ENCODE measurements at places on chromosomes 3 and 15. TPM values are rescaled to one million over a fixed set of nuclear protein-coding genes. Genes with fewer than 3 reads are reported as not detected.
A peak's percentile ranks its signal among the peaks of the same experiment; 100 is the strongest.

DNA sequence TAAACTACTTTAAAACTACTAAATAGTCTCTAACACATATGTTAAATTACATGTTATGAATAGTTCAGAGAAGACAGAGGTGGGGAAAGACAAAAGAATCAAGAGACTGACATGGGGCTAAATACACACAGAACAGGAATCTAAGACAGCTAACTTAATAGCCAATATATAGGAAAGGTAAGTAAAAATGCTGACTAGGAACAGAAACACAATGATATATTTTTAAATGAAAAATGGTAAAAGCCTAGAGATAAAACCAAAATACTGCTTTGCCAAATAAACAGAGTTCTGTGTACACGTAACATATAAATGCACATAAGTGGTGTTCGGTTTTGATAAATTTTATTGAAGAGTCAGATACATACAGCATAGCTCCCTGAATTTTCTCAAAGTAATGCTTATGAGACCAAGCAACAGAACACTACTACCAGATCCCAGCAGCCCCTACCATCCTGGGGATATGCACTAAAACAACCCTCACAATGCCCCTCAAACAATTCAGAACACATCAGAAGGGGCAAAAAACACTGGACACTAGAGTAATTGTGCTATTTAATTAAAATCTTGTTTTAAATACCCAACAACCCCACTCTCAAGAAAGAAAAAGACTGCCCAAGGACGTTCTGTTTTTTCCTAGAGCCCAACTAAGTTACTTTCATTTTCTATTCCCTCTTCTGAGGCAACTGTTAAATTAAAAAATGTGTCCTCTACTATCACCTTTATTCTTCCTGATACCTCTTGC lies 121.1 kb downstream of the ADAM10 start:
- peaks cover 16% of the 10 kb centered on the region for H3K4me1 ChIP-seq
- H3K27ac ChIP-seq = peak overlapping the region; percentile 36
- H3K4me3 ChIP-seq = peak overlapping the region; percentile 71
- H3K27me3 ChIP-seq = no peaks in the 10 kb centered on the region
- H3K36me3 ChIP-seq = peaks cover 20% of the 10 kb centered on the region
- peak; percentile 43 for DNase-seq

- no peak for DNase-seq
- H3K4me1 ChIP-seq = no peaks in the 10 kb centered on the region
- H3K4me3 ChIP-seq = no peak overlapping the region
- H3K27me3 ChIP-seq = no peaks in the 10 kb centered on the region
- H3K27ac ChIP-seq = no peak overlapping the region
- H3K36me3 ChIP-seq = no peaks in the 10 kb centered on the region
Observed at GRCh38 chr3:79809106-79809505, 41.3 kb upstream of the ROBO1 start.

- no peaks in the 10 kb centered on the region for H3K27me3 ChIP-seq
- no peaks in the 10 kb centered on the region for H3K36me3 ChIP-seq
- peak overlapping the region; percentile 89 for H3K27ac ChIP-seq
- DNase-seq = peak; percentile 51
Observed at GRCh38 chr3:57691411-57692132, 1.3 kb downstream of the DENND6A start.

DNA sequence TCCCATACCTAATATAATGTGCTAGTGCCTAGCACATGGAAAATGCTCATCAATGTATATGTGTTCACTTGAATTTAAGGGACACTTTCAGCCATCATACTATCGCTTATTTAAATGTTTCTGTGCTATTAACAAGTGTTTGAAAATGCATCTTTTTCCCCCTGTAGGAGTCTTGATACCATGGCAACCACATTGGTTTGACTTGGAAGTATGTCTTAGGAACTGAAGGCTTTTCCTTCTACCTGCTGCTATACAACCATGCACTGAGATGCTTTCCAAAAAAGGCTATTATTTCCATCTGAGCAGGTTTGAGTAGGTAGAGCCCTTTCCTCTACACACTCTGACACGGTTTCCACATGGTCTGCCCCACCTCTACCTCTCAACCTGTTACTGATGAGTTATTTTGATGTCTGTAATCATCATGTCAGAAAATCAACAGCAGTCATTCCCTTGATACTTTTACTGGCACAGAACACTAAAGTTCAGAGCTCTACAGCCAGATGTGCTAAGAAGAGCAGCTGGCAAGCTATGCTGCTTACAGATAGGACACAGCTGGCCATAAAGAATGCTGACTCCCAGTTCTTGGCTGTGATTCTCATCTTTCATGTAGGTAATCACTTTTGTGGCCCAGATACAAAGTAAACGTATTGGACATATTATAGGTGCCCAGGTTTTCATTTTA lies 59.3 kb downstream of the RYR3 start:
- H3K27me3 ChIP-seq = peaks cover 10% of the 10 kb centered on the region
- no peak overlapping the region for H3K4me3 ChIP-seq
- no peak overlapping the region for H3K27ac ChIP-seq

DNA sequence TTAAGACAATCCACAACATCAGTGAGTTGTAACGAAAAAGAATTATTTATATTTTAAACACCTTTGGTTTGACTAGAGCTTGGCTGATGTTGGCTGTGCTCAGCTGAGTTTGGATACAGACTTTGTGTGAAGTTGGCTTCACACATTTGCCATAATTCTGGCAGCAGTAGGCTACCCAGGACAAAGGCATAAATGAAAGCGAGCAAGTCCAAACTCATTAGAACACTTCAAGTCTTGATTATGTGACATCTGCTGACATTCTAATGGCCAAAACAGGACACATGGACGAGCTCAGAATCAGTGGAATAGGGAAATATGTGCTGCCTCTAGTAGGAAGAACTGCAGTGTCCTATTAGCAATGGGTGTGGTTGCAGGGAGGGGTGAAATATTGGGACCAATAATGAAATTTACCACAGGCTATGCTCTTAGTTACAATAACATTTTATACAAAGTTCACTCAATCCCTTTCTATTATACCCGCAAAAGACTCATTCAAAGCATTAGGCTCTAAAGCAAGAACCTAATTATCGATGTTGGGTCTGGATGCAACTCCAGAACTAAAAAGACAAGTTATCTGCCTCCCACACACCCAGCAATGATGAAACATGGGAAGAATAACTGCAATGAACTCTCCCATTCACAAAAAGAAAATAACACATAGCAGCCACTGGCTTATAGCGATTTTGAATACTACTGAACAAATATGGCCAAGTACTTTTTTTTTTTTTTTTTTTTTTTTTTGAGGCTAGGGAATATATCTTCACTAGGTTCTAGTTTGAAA lies 493.9 kb upstream of the RASGRP1 start:
- H3K27me3 ChIP-seq = no peaks in the 10 kb centered on the region
- H3K36me3 ChIP-seq = no peaks in the 10 kb centered on the region
- H3K27ac ChIP-seq = no peak overlapping the region
- DNase-seq = no peak

- H3K4me1 ChIP-seq = peaks cover 7% of the 10 kb centered on the region
- H3K36me3 ChIP-seq = no peaks in the 10 kb centered on the region
- no peak overlapping the region for H3K27ac ChIP-seq
- no peaks in the 10 kb centered on the region for H3K27me3 ChIP-seq
- H3K4me3 ChIP-seq = no peak overlapping the region
Observed at GRCh38 chr3:107452436-107452835, 70.3 kb upstream of the BBX start.

GRCh38 chr15:93052090-93052879 lies 36.7 kb downstream of the RGMA start:
- H3K4me1 ChIP-seq = no peaks in the 10 kb centered on the region
- no peak overlapping the region for H3K4me3 ChIP-seq
- no peaks in the 10 kb centered on the region for H3K27me3 ChIP-seq
- no peak overlapping the region for H3K27ac ChIP-seq

- no peak overlapping the region for H3K27ac ChIP-seq
- no peaks in the 10 kb centered on the region for H3K36me3 ChIP-seq
- H3K4me1 ChIP-seq = peaks cover 15% of the 10 kb centered on the region
Observed at GRCh38 chr3:38353151-38353550, 6.6 kb downstream of the XYLB start.

GRCh38 chr3:44568561-44568960 lies 13.6 kb downstream of the ZKSCAN7 start:
- peaks cover 38% of the 10 kb centered on the region for H3K36me3 ChIP-seq
- DNase-seq = peak; percentile 43
- H3K27ac ChIP-seq = no peak overlapping the region
- H3K4me3 ChIP-seq = no peak overlapping the region

GRCh38 chr15:85421116-85421925 lies 40.9 kb downstream of the AKAP13 start:
- no peak overlapping the region for H3K4me3 ChIP-seq
- H3K27ac ChIP-seq = no peak overlapping the region
- peaks cover 31% of the 10 kb centered on the region for H3K4me1 ChIP-seq
- DNase-seq = peak; percentile 35

- peak overlapping the region; percentile 76 for H3K27ac ChIP-seq
- H3K27me3 ChIP-seq = no peaks in the 10 kb centered on the region
- H3K36me3 ChIP-seq = no peaks in the 10 kb centered on the region
- peak; percentile 73 for DNase-seq
- peak overlapping the region; percentile 32 for H3K4me3 ChIP-seq
Observed at GRCh38 chr3:150599611-150600297, 3.4 kb upstream of the SELENOT start.

- H3K4me3 ChIP-seq = peak overlapping the region; percentile 23
- peak; percentile 56 for DNase-seq
- peak overlapping the region; percentile 30 for H3K27ac ChIP-seq
- no peaks in the 10 kb centered on the region for H3K36me3 ChIP-seq
Observed at GRCh38 chr3:175670557-175670956, 811.4 kb downstream of the NAALADL2 start.

DNA sequence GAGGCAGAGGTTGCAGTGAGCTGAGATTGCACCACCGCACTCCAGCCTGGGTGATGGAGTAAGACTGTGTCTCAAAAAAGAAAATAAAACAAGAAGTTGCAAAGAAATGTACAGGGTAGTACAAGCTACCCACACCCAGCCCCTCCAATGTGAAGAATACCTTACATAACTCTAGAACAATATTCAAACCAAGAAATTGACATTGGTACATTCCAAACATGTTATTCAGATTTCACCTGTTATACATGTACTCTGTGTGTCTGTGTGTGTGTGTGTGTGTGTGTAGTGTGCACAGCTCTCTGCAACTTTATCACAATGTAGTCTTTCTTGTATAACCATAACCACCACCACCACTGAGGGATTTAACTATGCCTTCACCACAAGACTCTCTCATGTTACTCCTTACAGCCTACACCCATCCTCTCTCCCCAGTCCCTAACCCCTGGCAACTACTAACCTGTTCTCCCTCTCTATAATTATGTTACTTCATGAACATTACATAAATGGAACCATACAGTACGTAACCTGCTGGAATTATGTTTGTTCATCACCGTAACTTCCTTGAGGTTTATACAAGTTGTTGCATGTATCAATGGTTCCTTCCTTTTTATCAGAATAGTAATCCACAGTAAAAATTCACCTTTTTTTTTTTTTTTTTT lies 16.2 kb upstream of the TJP1 start:
- no peak for DNase-seq
- no peak overlapping the region for H3K4me3 ChIP-seq
- no peaks in the 10 kb centered on the region for H3K36me3 ChIP-seq
- H3K4me1 ChIP-seq = peaks cover 20% of the 10 kb centered on the region

DNA sequence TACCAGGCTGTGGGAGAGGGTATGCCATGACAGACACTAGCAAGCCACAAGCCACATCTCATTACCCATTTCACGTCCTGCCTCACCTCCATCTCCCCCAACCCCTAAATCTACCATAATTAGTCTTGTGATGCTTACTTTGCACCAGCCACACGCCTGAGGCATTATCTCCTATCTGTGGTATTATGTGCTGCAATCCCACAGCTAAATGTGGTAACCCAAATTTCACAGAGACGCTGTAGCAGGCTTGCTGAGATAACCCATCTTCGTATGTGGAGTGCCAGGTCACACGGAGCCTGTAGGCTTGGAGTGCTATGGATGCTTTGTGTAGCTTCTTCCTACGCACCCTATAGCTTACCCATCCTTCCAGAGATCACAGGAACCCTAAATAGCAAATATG lies 256.7 kb upstream of the KCNH8 start:
- no peak overlapping the region for H3K27ac ChIP-seq
- no peaks in the 10 kb centered on the region for H3K27me3 ChIP-seq
- no peak for DNase-seq
- H3K4me3 ChIP-seq = no peak overlapping the region
- no peaks in the 10 kb centered on the region for H3K4me1 ChIP-seq

- no peak overlapping the region for H3K4me3 ChIP-seq
- H3K36me3 ChIP-seq = no peaks in the 10 kb centered on the region
Observed at GRCh38 chr15:54681584-54681983, 515.2 kb downstream of the RSL24D1 start.

DNA sequence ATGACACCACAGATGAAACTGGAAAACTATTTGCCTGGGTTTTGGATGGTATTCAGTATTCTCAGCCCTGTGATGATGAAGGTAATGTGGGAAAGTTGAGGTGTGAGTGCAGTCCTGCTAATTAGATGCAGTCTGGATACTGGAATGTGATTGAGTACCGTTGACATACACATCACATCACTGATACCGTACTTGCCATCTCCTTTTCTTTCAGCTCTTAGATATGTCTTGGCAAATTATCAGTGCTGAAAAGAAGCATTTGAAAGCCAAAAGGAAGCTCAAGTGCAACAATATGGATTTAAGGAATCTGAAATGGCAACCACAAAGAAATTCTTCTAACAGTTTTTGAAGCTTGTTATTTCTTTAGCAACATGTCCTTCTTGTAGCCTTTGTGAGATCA lies 381.4 kb upstream of the TGFBR2 start:
- DNase-seq = no peak
- no peak overlapping the region for H3K27ac ChIP-seq
- H3K4me1 ChIP-seq = peaks cover 41% of the 10 kb centered on the region
- no peaks in the 10 kb centered on the region for H3K27me3 ChIP-seq
- H3K4me3 ChIP-seq = no peak overlapping the region

GRCh38 chr3:45670991-45671390 lies 18.2 kb upstream of the SACM1L start:
- H3K4me1 ChIP-seq = peaks cover 38% of the 10 kb centered on the region
- H3K27me3 ChIP-seq = no peaks in the 10 kb centered on the region
- H3K27ac ChIP-seq = no peak overlapping the region

The PYGO1 gene
- total RNA-seq = 5.4 TPM

The GOLGA8M gene
- not detected for total RNA-seq

The GOLGA8T gene
- not detected for total RNA-seq

The MYLK gene
- total RNA-seq = 174 TPM

The CLDN18 gene
- not detected for total RNA-seq

The LTF gene
- not detected for total RNA-seq

The CCDC54 gene
- total RNA-seq = not detected
